Natural killer cell treated with Interleukin-12 subunit alpha and Interleukin-12 subunit beta and Interleukin-15 and Interleukin-18, amount 100 ng/mL, for 72 hours (primary cell): ENCODE measurements at places on chromosomes 6 and 20. TPM values are rescaled to one million over a fixed set of nuclear protein-coding genes. Genes with fewer than 3 reads are reported as not detected.

GRCh38 chr6:108174371-108175175, 8.8 kb downstream of the NR2E1 start:
- no peaks in the 10 kb centered on the region for H3K36me3 ChIP-seq
- no peak overlapping the region for H3K4me3 ChIP-seq
- no peak for DNase-seq
- no peak overlapping the region for H3K27ac ChIP-seq
- peaks cover 48% of the 10 kb centered on the region for H3K27me3 ChIP-seq
- H3K4me1 ChIP-seq = peaks cover 9% of the 10 kb centered on the region

Gene FAM209B
- total RNA-seq = 1.7 TPM

Gene ZSCAN31
- 2.0 TPM for total RNA-seq

GRCh38 chr6:147903931-147904330, 395.4 kb downstream of the SAMD5 start:
- DNase-seq = no peak
- H3K4me3 ChIP-seq = no peak overlapping the region
- no peaks in the 10 kb centered on the region for H3K4me1 ChIP-seq
- H3K36me3 ChIP-seq = no peaks in the 10 kb centered on the region

GRCh38 chr6:14107711-14108494, 9.7 kb upstream of the CD83 start:
- peaks cover 20% of the 10 kb centered on the region for H3K27me3 ChIP-seq
- H3K4me3 ChIP-seq = peak overlapping the region; percentile 63
- H3K36me3 ChIP-seq = peaks cover 9% of the 10 kb centered on the region

Gene RAET1G
- not detected for total RNA-seq

Gene SLC22A2
- not detected for total RNA-seq

DNA sequence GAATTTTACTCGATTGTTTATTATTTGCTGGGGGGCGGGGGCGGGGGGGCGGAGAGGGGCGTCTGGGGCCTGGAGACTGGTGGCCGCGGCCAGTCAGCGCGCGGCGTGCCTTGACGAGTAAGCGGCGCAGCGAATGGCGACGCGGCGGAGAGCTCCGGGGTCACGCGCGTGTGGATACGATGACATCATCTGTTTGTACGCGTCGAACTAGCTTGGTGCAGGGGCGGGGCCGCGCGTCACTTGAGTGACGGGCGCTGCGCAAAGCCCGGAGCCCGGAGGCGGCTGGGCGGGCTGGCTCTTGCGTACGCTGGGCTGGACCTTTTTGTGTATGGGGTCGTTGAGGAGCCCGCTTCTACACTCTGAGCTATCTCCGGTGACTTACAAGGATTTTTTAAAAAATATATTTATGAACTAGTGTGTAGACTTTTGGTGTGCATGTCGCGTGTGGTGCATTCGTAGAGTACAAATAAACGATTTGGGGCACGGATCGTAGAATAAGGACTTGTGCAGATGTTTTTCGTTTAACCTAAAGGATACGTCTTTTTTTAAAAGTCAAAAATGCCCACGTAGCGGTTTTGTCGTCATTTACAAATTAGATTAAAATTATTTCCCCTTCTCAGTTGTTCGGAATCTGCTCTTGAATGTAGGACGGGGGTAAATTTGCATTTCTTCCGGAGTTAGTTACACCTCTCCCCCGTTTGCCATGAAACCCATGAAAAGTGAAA, 2.2 kb upstream of the FOXO3 start:
- peaks cover 20% of the 10 kb centered on the region for H3K4me1 ChIP-seq
- H3K27me3 ChIP-seq = peaks cover 2% of the 10 kb centered on the region
- peak overlapping the region; percentile 96 for H3K4me3 ChIP-seq

- H3K27ac ChIP-seq = no peak overlapping the region
- no peak overlapping the region for H3K4me3 ChIP-seq
- no peaks in the 10 kb centered on the region for H3K4me1 ChIP-seq
- no peak for DNase-seq
- H3K27me3 ChIP-seq = no peaks in the 10 kb centered on the region
- no peaks in the 10 kb centered on the region for H3K36me3 ChIP-seq
Observed at GRCh38 chr6:124825564-124825963, 136.7 kb upstream of the RNF217 start.
